ENCODE measurements at places on chromosomes 1 and 21.

DNA sequence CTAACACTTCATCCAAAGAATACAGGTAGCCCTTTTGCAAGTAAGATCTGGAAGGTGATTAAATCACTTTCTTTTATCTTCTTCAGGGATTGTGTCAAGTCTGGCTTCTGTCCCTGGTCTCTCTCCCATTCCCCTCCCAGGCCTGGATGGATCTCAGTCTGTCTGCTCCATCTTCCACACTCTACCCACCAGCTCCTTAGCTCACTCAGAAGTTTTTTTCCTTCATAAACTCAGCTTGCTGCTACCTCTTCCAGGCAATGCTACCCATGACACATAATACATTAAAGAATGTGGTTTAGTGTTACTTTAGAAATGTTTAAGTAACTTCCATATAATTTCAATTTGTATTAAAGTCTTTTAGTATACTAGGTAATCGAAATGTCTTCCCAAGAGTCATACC lies 133.1 kb downstream of the AKT3 start:
- DNase-seq = peak; percentile 71

GRCh38 chr1:87588495-87588894 lies 259.8 kb downstream of the LMO4 start:
- no peak for DNase-seq

DNA sequence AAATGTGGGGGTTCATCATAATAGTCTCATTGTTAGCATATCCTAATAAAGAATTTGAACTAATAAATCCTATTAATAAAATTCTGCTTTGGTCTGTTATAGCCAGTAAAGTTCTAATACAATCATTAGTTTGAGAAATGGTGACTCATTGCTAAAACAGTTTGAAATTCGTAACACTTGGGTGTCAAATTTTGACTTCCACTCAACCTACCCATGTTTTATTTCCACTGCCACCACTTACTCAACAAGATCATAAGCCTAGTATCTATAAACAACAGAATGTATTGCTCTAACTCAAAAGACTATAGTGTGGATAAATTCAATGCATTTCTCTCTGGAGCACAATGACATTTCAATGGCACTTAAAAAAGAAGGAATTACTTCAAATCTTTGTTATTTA lies 29.1 kb downstream of the LGALS8 start:
- DNase-seq = no peak

DNA sequence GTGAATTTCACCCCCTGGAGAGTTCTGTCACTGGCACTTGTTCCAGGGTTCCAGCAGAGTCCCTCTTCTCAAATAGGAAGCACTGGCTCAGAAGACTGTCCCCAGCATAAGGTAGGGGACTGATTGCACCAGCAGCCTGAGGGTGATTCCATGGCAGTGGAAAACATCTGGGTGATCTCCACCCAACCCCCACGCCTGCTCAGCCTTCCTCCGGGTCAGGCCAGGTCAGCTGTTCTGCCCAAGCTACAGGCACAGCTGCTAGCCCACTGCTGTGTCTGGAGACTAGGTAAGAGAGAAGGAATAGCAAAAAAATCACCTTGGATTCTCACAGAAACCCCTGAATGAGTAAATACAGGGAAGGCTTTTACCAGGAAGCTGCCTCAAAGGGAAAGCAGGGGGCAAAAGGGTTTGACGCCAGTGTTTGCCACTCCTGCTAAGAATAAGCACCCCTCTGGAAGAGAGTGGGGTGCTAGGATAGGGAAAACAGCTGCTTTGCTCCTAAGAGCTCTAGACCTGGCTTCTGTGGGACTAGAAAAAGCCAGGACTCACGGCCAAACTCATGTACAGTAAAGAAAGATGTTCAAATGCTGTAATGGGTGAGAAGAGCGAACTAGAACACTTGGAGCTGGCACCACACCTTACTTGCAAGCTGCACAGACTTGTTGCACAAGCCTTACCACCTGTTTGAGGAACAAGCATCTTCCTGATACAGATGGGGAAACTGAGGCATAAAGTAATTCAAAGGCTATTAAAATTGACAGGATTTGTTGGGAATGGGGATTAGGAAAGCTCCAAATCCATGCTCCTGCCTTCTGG lies 1.0 kb upstream of the DENND2D start:
- DNase-seq = no peak

DNA sequence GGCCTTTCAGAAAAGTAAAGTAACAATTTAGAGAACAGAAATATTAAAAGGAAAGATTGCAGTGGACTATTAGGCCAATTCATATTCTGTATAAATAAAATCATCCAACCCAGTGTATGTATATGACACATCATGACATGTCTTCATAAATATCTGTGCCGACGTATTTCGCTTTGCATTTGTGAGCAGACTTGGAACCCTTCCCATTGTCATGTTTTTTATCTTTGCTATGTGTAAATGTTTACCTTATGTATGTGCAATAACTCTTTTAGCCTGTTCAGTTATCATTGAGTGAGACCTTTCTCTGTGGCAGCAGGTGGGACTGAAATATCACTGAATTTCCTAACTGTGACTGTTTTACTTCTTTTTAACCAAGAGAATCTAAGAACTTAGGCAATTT lies 58.0 kb upstream of the FAM3B start:
- DNase-seq = peak; percentile 14

- DNase-seq = no peak
Observed at GRCh38 chr1:111630567-111630966, 11.0 kb downstream of the RAP1A start.

DNA sequence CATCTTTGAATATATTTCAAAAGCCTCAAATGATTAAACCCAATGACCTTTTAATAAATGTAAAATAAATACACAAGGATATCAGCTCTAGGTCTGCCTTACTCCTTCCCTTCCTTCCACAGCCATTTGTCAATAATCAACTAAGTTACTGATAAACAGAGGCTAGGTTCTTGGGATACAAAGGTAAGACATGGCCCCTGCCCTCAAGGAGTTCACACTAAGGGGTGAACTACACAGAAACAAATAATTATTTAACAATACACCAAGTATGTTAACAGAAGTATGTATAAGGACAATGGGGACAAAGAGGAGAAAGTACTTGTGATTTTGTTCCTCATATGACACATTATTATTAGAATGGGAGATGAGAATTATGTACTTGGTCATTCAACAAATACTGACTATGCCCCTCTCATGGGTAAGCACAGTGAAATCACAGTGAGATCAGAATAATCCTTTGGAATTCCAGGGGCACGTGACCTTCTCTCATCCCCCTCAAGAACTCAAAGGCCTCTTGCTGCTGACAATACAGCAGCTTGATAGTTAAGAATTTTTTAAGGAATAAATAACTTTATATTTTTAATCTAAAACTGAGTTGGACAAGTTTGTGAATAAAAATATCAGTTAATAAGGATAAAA lies 40.2 kb downstream of the ATP1B1 start:
- no peak for DNase-seq

- DNase-seq = no peak
Observed at GRCh38 chr21:28783641-28784185, 209.0 kb downstream of the LTN1 start.

GRCh38 chr1:61120998-61121397 lies 38.6 kb downstream of the NFIA start:
- DNase-seq = no peak

- DNase-seq = no peak
Observed at GRCh38 chr1:38712046-38712445, 147.5 kb downstream of the RRAGC start.

DNA sequence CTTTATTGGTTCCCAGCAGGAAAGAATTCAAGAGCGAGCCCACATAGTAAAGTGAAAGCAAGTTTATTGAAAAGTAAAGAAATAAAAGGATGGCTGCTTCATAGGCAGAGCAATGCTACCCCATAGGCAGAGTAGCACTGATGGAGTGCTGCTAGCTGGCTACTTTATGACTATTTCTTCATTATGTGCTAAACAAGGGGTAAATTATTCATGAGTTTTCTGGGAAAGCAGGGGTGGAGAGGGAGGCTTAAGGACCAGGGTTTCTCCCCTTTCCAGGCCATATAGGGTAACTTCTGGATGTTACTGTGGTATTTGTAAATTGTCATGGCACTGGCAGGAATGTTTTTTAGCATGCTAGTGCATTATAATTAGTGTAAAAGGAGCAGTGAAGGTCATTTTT lies 1271.4 kb downstream of the KCNT2 start:
- DNase-seq = no peak

GRCh38 chr1:28737307-28738132 lies 780 bp downstream of the YTHDF2 start:
- peak; percentile 33 for DNase-seq

DNA sequence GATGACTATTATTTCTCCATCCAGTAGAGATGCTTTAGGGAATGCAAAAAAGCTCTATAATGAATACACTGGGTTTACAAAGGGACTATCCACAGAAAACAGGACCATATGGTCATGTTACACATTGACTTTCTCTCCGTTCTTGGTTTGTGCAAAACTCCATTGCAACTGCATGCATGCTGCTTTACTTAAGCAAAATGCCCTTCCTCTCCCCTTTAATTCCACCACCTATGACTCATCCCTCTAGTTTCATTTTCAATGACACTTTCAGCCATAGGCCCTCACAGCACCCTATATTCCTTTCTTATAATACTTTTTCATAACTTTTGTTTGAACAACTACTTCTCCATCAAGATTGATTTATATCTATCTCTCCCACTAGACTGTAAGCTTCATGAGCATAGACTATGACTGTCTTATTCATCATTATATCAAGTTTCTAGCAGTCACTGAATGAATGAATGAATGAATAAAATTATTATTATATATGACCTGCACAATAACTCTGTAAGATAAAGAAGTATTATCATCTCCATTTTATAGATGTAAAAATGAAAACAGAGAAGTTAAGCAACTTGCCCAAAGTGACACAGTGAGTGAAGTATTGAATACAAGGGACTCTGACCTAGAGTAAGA lies 248.9 kb downstream of the PLPP3 start:
- DNase-seq = peak; percentile 78

DNA sequence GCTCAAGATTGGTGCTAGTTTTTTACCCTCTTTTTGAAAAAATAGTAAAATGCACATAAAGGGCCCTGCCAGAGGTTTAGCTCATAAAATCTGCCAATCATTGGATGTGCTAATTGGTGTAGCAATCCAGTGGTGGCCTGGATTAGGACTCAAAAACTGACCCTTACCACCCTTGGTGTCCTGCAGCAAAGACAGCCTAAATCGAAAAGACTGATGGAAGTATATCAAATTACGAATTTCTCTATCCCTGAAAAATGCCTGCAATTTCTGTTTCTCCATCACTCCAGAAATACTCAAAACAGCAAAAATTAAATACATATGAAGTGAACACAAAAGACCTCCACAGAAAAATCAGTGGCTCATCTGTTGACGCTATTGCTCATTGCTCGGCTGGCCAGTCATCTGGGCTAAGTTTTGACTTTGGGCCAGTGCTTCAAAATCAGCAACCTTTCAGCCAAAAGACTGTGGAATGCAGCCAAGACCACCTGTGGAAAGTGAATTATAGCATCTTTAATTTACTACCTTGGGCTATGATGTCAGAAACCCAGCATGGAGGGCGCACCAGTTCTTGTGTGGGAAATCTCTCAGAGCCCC lies 30.0 kb downstream of the WLS start:
- DNase-seq = peak; percentile 90

DNA sequence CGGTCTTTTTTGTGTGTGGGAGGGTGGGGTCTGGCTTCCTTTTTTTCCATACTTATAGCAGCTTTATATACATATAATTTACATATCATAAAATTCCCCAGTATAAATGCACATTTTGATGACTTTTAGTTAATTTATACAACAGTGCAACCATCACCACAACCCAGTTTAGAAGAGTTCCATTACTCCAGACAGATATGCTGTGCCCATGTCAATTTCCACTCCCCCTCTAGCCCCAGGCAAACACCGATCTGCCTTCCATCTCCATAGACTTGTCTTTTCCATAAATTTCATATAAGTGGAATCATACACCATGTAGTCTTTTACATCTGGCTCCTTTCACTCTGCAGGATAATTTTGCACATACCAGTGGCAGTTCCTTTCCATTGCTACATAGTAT lies 139.2 kb upstream of the SYT6 start:
- DNase-seq = no peak

DNA sequence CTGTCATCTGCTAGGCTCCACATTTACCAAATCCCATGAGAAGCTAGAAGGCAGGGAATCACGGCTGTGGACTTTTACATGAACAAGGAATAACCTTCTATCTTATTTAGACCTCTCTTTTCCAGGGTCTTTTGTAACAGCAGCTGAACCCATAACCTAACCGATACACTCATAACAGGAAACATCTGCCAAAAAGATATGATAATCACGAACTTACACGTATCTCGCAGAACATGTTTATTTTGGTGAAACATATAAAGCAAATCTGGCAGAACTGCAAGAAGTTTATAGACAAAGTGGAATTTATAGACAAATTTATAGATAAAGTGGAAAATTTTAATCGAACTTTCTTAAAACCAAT lies 20.4 kb downstream of the TINAGL1 start:
- DNase-seq = no peak

GRCh38 chr1:167473761-167474160 lies 44.6 kb downstream of the CD247 start:
- no peak for DNase-seq

GRCh38 chr1:160410406-160411005 lies 10.1 kb downstream of the VANGL2 start:
- DNase-seq = peak; percentile 40

- DNase-seq = peak; percentile 23
Observed at GRCh38 chr1:58933599-58933926, 149.7 kb upstream of the JUN start.

DNA sequence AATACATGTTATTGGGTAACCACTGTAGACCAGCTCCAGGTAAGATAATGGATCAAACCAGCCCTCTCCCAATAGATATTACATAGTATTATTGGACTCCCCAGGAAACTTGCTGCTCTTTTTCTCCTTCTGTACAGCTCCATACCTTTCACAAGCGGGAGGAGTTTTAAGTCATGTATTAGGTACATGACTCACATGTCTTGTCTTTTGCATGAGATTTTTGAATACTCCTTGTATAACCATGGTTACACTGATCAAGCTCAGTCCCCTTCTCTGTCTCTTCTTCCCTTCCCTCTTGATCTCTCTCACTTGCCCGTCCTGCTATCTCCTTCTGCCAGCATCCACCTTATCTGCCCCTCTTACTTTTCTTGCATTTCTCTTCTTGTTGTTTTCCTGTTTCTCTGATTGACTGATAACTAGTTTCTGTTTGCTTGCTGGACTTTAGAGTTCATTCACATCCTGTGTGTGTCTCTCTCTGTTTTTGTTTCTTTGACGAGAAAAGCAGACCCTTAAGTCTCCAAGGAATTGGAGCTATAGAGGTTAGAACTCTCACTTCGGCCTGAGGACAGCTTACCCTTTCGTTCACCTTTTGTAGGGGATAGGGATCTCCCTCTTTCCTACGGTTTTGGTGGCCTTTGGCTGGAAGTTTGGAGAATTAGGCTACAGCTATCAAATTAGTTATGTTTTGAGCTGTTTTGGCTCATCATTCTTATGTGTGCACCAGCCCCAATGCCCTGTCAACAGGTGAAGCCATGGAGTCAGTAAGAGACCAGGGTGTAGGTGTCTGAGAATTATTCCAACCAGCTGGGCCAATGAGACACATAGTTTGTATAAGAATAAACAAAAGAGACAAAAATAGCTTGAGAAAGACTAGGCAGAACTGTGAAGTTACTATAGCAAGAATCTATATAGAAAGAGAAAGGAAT lies 49.0 kb upstream of the ASB17 start:
- no peak for DNase-seq

- DNase-seq = no peak
Observed at GRCh38 chr1:90783181-90783580, 66.1 kb upstream of the BARHL2 start.

All from fibroblast of upper back skin (primary cell).